Esophagus muscularis mucosa (tissue), 4 donors: ENCODE measurements at places on chromosomes 5 and 9.

DNA sequence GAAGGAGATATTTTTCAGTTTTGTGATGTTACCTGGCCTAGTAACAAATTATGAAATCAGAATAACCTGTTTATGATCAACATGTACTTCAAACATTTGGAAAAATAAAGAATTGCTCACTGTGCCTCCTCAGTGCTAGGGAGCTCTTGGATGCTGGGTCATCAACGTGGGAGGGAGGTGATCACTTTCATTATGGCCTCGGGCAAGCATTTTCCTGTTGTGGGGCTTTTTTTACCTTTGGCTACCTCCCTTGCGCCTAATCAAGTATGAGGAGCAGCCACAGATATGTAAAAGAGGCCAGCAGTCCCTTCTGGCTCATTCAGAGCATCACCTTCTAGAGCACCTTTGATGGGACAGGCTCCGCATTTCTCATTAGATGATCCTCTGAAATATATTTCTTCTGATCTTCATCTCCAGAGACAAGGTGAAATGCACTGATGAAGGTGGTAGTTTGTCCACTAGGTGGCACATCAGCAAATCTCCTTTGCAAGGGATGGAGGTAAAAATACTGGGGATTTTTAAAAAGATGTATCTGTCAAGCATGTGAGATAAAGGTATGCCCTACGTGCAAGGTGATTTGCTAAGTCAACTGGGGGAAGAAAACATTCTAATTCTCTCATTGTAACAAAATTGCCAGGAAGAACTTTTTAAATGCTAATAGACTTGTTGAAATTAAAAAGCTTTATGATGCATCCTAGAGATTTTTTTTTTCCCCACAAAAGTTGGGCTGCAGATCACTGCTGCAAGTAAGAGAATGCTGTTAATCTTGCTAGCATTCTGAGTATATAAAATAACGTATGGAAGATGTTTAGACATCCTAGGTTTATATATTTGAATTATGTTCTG, 218.2 kb downstream of the MAST4 start:
- no peak for DNase-seq

GRCh38 chr9:136606687-136607333, 55.9 kb upstream of the EGFL7 start:
- DNase-seq, result no peak

DNA sequence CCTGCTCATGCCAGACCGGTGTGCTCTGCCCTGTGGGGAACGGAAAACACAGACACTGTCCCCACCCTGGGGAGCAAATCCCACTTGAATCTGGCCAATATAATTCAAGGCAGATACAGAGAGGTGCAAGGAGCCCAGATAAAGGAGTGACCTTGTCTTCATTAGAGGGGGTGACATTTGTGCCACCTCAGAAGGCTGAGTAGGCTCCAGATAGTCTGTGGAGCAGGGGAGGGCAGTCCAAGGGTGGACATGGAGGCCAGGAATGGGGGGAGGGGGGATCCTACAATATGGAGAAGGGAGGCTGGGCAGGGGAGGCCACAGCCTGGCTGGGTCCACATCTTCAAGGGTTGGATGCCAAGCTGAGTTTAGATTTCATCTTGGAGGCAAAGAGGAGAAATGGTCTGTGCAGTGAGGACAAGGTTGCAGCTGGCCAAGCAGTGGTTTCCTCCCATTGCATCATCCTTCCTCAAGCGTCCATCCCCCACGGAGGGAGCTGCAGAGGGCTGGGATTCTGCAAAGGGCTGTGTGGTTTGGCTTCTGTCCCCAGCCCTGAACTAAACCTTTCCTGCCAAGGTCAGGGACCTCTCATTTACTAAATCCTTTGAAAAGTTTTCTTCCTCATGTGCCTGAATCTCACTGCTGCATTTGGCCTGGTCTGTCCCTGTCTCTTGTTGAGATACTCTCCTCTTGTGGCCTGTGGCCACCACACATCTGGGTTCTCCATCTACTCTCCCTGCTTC, 60.1 kb downstream of the GALNT12 start:
- no peak for DNase-seq

- DNase-seq, result no peak
These were observed 157.9 kb upstream of the RASA1 start for GRCh38 chr5:87109746-87110145.

GRCh38 chr9:35257986-35258659, 96.3 kb downstream of the UNC13B start:
- no peak for DNase-seq

DNA sequence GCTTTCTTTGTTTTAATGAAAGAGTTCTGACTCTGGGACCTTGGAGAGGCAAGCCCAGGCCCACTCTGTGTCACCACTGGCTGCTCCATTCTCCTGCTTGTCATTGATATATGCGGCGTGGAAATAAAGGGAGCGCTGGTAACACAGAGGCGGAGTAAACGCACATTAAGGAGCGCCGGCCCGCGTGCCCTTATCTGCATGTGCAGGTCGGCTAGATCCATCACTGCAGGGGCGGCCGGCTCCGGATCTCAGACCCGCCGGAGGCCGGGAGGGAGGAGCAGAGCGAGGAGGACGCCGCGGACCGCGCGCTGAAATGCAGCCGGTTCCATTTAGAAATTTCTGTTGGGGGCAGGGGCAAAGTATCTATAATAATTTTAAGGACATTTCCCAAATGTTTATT, 70.8 kb downstream of the MRPL36 start:
- no peak for DNase-seq

DNA sequence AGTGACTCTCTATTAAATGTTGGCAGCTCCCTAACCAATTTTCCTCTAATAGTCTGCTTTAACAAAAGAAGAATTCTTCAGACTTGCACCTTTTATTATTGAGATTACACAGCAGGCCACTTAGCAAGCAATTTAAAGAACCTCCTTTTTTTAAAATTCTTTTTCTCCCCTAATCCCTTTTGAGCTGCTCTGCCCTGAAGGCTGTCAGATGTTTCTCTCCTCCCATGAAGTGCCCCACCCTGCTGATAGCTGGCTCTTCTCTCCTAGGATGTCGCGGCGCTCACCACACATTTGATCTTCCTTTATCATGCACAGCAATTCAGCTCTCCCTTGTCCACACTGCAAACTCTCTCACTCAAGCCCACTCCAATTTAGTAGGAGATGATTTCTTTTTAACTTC, 1471.1 kb upstream of the ACO1 start:
- no peak for DNase-seq

GRCh38 chr9:129177443-129177790, 644 bp downstream of the IER5L start:
- no peak for DNase-seq

GRCh38 chr5:68793074-68793473, 300.7 kb upstream of the SLC30A5 start:
- no peak for DNase-seq

DNA sequence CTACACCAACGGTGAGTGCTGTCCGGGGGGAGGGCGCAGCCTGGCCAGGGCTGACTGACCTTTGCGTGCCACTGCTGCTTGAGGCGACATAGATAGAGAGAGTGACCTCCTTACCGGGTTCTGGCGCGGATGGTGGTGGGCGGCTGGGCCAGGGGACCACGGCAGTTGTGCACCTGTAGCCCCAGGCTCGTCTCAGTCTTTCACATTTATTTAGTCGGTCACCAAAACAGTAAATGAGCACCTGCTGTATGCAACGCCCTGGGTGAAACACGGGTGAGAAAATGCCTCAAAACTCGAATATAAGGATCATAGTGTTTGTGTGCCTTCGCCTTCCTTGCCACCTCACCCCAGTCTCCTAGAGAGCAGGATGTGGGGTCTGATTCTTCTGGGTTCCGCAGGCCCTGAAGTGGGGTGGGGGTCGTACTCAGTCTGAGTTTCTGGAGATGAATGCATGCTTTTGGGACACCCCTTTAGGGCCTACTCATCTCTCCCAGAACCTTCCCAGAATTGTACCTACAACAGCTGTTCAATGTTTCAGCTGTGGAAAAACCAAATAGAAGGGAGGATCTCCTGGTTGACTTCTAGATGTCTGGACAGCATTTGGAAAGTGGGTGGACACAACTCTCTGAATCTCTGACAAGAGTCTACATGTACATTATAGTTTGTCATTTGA, 714 bp downstream of the SEC24A start:
- no peak for DNase-seq

GRCh38 chr5:167837127-167837526, 454.3 kb upstream of the WWC1 start:
- DNase-seq, result no peak

DNA sequence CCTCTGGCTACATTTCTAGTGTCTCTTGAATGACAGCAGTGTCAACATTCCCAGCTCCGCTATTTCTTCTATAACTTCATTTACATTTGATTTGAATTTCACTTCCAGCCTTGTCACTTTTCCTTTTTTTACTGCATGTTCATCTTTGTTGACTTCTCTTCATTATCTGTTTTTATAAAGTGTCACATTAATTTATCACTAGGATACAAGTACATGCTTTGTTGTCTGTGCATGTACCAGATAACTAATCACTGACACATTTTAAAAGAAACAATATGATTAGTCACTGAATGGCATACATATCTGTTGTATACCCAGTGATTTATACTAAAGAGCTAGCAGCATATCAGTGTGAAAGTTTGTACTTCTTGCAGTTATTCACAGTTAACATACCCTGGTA, 29.1 kb downstream of the ARSK start:
- DNase-seq, result no peak

DNA sequence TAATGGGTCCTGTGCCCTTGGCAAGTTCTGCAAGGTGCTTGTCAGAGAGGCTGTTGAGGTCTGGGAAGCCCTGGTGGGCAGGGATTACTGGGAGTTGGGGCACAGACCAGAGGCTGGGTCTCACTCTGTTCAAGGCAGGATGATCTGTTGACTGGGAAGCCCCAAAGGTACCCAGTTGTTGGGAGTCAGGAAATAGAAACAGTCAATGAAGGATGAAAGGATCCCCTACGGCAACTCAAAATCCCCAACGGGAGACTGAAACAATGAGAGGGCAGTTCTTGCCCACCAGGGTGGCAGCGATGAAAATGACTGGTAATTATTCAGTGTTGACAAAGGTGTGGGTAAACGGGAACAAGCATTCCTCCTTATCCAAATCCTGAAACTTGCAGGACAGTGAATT, 31.2 kb downstream of the BNIP1 start:
- no peak for DNase-seq

DNA sequence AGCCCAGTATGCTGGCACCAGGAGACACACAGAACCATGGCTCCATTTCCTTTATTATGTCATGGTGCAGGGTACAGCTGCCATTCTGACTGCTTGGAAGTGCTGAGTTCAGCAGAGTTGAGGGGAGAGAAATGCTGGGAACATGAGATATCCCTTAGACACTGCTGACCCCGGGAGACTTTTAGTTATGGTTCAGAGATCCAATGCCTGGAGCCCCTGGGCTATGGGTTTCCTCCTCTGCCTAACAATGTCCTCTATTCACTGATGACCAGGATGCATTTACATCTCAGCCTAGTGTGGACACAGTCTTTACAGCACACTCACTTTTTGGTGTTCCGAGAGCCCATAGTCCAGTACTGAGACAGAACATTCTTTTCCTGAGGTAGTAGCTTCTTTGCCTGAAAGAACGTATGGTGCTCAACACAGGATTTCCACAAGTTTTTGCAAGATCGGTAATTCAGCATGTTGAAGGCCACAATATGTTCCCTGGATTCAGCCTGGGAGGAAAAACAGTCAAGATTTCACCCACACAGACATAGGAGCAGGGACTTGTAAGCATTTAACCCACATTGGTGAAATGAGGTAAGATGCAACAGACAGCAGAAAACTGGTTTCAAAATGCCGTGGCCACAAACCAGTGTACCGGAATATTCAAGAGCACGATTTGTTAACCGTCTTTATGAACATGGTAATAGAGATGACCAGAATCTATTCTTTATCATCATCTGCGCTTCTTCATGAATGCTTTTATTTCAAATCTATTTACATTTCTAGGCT, 71.3 kb downstream of the PTPN3 start:
- DNase-seq, result no peak

DNA sequence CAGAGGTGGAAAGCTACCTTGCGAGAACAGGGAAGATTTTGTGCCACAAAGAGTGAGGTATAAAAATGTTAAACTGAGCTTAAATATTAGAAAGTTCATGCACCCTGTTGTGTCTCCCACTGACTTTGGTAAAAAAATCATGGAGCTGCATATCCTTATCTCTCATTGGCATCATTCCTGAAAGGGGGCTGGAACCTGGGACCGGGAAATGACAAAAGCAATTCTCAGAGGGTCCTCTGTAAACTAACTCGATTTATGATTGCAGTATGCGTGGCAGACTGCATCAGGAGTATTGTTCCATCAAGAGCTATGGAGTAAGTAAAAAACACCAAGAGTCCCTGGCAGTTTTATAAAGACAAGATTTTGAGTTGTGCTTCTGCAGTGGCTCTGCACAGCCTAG, 148.8 kb downstream of the DCP2 start:
- no peak for DNase-seq

DNA sequence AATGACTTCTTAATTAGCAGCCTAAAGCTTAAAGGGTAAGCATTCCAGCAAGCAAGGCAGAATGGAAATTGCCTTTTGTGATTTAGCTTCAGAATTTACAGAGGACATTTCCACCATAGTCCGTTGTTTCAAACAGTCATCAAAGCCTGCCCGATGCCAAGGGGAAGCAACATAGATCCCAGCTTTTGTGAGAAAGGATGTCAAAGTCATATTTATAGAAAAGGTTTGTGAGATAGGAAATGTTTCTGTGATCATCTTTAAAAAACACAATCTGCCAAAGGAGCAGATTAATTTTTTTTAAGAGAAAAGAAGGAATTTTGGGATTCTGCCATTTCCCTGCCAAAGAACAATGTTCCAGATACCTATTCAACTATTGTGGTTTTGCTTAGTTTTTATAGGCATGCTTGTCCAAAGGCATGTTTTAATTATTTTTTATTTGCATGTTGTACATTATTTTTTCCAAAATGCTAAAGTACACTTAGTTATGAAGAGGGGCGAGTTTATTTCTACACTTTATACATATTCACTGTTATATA, 346.9 kb downstream of the ZNF608 start:
- no peak for DNase-seq

- DNase-seq, result no peak
These were observed 96.1 kb upstream of the DNAH5 start for GRCh38 chr5:14040542-14040941.

DNA sequence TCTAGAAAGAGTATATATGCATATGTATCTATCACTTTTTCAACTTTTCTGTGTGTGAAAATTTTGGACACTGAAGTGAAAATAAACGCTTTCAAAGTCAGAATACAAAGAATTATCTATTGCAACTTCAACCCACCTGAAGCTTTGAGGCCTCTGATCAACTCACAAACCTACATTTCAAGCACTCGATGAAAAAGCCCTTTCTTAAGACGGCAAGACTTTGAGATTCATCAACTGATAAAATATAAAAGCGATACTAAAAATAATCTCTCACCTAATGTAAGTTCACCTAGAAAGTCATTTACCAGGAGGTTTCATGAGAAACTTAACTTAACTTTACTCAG, 1.2 kb downstream of the GOLPH3 start:
- no peak for DNase-seq

GRCh38 chr9:113989714-113990569, 88.2 kb downstream of the AMBP start:
- no peak for DNase-seq

DNA sequence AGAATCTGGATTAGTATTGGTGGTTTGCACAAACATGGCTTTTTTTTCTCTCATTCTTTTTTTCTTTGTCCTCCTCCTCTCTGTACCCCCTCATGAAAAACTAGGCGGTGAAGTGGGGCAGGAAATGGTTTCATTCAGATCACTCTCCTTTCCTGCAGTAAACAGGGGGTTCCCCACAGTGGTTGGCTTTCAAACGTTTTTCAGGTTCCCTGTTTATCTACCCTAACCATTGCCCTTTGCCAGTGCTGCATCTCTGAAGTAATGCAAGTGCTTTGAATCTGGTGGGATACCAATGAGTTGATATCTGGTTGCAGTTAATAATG, 29.8 kb downstream of the NR4A3 start:
- DNase-seq, result peak; percentile 64
